A549 treated with ZK216348 at 1 μM for 4 hours (cell line): ENCODE measurements at places on chromosomes 2 and 18. TPM values are rescaled to one million over a fixed set of nuclear protein-coding genes. Genes with fewer than 3 reads are reported as not detected.

The RUFY4 gene
- total RNA-seq, result not detected in 5 replicates

The GNAL gene
- total RNA-seq, result 5.3 to 7.7 TPM (median 5.4 TPM) in 5 replicates

The ASPRV1 gene
- total RNA-seq, result 0.10 to 0.41 TPM (median 0.32 TPM) in 4 of 5 replicates, not detected in the other

The FHOD3 gene
- 2.3 to 3.5 TPM (median 2.8 TPM) in 5 replicates for total RNA-seq

The ARHGEF33 gene
- total RNA-seq, result 0.02 to 0.04 TPM in 2 of 5 replicates, not detected in the others

The C2orf78 gene
- total RNA-seq, result not detected in 5 replicates

The STAT4 gene
- total RNA-seq, result 3.3 to 5.7 TPM (median 4.1 TPM) in 5 replicates

The PCARE gene
- total RNA-seq, result not detected in 5 replicates

The COX5B gene
- 236 to 332 TPM (median 305 TPM) in 5 replicates for total RNA-seq

The POTEF gene
- total RNA-seq, result not detected in 5 replicates

The UGT1A4 gene
- not detected in 5 replicates for total RNA-seq

The NFU1 gene
- total RNA-seq, result 42.0 to 85.5 TPM (median 47.8 TPM) in 5 replicates

The FNDC4 gene
- 3.3 to 6.4 TPM (median 4.1 TPM) in 5 replicates for total RNA-seq

The SAG gene
- total RNA-seq, result not detected in 5 replicates

The SALL3 gene
- not detected in 5 replicates for total RNA-seq

The IL18RAP gene
- total RNA-seq, result not detected in 5 replicates

The BOLA3 gene
- 108 to 152 TPM (median 135 TPM) in 5 replicates for total RNA-seq

The RMDN2 gene
- 4.2 to 5.8 TPM (median 4.3 TPM) in 5 replicates for total RNA-seq

The TTN gene
- under 0.01 to 0.01 TPM (median under 0.01 TPM) in 5 replicates for total RNA-seq

The UCN gene
- 1.3 to 2.5 TPM (median 1.6 TPM) in 5 replicates for total RNA-seq

The DQX1 gene
- 0.09 to 0.49 TPM (median 0.20 TPM) in 3 of 5 replicates, not detected in the others for total RNA-seq

The GALNT5 gene
- 2.0 to 2.6 TPM (median 2.4 TPM) in 5 replicates for total RNA-seq

The ARL5A gene
- total RNA-seq, result 16.7 to 27.1 TPM (median 23.3 TPM) in 5 replicates

The ZNF804A gene
- total RNA-seq, result not detected in 5 replicates

The CHRNG gene
- total RNA-seq, result not detected in 5 replicates

The CLIP4 gene
- total RNA-seq, result 19.8 to 29.6 TPM (median 23.6 TPM) in 5 replicates

The SERPINB10 gene
- not detected in 5 replicates for total RNA-seq

The ANKRD53 gene
- not detected in 5 replicates for total RNA-seq

The ARHGEF4 gene
- 5.8 to 9.2 TPM (median 7.6 TPM) in 5 replicates for total RNA-seq

The WDR43 gene
- total RNA-seq, result 76.1 to 110 TPM (median 80.0 TPM) in 5 replicates

The RAB27B gene
- 10.2 to 14.7 TPM (median 12.6 TPM) in 5 replicates for total RNA-seq

The GAREM2 gene
- total RNA-seq, result 5.6 to 10.3 TPM (median 7.7 TPM) in 5 replicates

The TRIB2 gene
- 0.09 to 0.65 TPM (median 0.33 TPM) in 5 replicates for total RNA-seq

The PPP1CB gene
- 89.9 to 136 TPM (median 116 TPM) in 5 replicates for total RNA-seq

The CCDC93 gene
- total RNA-seq, result 11.6 to 15.8 TPM (median 14.7 TPM) in 5 replicates

The EXOC6B gene
- 6.0 to 8.1 TPM (median 7.2 TPM) in 5 replicates for total RNA-seq

The ALK gene
- not detected in 5 replicates for total RNA-seq

The PFN4 gene
- 1.0 to 1.3 TPM (median 1.1 TPM) in 5 replicates for total RNA-seq

The MFSD6 gene
- 17.6 to 33.9 TPM (median 27.3 TPM) in 5 replicates for total RNA-seq

The IRS1 gene
- total RNA-seq, result 12.8 to 18.7 TPM (median 18.2 TPM) in 5 replicates

The BOLL gene
- total RNA-seq, result not detected in 5 replicates

The MTCL1 gene
- total RNA-seq, result 50.4 to 73.7 TPM (median 61.9 TPM) in 5 replicates

The DAPL1 gene
- not detected in 5 replicates for total RNA-seq

The HAAO gene
- total RNA-seq, result not detected in 5 replicates

The HTR2B gene
- total RNA-seq, result not detected in 5 replicates

The UGT1A3 gene
- 0.12 to 0.19 TPM (median 0.17 TPM) in 3 of 5 replicates, not detected in the others for total RNA-seq

The EVX2 gene
- total RNA-seq, result not detected in 5 replicates
